CD8-positive, alpha-beta memory T cell (primary cell): ENCODE measurements at places on chromosomes 7 and 10.

DNA sequence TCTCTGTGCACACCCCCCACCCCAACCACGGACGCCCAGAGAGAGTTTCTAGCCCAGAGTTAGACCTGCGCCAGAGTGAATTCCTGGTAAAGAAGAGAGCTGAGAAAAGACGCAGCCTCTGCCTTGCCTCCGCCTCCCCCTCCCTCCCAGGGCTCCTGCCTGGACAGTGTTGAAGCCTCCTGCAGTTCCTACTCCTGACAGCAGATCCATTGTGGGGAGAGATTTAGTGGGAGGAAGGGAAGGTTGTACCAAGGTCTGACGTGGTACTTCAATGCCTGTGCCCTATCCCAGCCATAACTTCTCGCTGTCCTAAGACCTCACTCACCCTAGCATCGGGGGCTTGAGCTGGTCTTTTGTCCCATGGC, 952 bp downstream of the SRRM3 start:
- no peak for DNase-seq

DNA sequence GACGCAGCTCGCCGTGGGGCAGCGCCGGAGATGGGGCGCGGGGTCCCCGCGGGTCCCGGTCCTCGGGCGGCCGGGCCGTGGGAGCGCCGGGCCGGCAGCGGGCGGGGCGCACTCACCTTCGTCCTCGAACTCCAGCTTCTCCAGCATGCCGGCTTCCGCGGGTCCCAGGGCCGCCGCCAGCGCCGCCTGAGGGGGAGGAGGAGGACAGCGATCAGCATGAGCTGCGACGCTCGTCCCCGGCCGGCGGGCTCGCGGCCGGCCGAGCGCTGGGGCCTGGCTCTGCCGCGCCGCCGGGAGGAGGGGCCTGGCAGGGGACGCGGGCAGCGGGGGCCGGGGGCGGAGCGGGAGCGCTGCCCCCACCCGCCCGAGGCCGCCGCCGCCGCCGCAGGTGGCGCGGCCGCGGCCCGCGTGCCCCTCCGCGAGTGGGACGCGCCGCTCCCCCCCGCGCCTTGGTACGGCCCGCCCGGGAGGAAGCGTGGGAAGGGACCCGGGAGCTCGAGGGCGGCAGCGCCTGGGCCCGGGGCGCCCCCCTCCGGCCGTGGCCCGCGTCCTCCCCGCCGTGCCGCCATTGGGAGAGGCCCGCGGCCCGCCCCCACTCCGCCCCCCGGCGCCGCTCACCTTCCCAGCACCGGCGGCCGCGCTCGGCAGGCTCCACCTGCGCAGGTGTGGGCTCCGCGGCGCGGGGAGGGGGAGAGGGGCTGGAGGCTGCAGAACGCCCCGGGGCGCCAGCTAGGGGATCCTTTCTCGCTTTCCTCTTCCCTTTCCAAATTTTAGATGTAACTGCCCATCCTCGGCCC, 112.5 kb upstream of the RHEB start:
- peak; percentile 90 for DNase-seq

GRCh38 chr7:84975586-84976185, 211.2 kb downstream of the SEMA3D start:
- DNase-seq: no peak

GRCh38 chr7:135757719-135758411, 9.3 kb upstream of the FAM180A start:
- DNase-seq: no peak

DNA sequence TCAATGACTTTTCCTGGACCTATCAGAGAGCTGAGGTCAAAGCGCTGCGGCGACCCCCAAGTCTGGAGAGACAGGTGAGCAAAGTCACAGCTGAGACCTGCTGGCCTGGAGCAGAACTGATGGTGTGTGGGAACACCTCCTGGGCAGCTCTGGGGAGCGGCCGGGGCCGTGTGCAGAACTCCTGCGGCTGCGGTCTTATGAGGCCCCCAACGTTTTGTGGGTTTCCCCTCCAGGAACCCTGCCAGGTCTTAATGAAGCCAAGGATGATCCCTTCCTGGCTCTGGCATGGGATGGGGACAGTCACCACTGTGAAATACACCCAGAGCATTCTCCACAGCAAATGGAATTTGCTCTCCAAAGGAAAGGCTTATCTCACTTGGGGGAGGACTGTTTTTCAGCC, 26.1 kb downstream of the DPYSL4 start:
- no peak for DNase-seq

GRCh38 chr10:62000726-62001125, 99.2 kb downstream of the ARID5B start:
- DNase-seq: no peak

- no peak for DNase-seq
These were observed 34.4 kb upstream of the CAV2 start for GRCh38 chr7:116465125-116465524.

- no peak for DNase-seq
These were observed 178.1 kb downstream of the PTEN start for GRCh38 chr10:88041243-88042159.

- DNase-seq: no peak
These were observed 7.7 kb downstream of the PON1 start for GRCh38 chr7:95316588-95316987.

- DNase-seq: no peak
These were observed 410.9 kb downstream of the TYW1 start for GRCh38 chr7:67407392-67408071.

DNA sequence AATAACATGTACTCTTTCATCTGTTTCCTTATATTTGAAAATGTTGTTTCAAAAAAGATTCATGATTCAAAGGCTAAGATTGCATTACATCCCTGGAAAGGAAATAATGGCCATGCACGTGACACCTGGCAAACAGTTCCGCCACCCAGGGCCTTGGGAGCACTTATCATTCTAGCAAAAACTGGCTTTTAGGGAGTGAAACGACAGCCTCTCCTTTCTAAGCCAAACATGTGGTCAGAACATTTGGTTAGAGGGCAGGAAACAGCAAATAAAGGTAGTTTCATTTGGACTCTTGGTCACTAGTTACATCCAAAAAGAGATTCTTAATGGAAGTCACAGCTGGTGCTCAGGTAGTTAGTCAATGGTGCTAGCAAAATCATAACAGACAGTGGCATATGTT, 83.5 kb downstream of the FAS start:
- no peak for DNase-seq

DNA sequence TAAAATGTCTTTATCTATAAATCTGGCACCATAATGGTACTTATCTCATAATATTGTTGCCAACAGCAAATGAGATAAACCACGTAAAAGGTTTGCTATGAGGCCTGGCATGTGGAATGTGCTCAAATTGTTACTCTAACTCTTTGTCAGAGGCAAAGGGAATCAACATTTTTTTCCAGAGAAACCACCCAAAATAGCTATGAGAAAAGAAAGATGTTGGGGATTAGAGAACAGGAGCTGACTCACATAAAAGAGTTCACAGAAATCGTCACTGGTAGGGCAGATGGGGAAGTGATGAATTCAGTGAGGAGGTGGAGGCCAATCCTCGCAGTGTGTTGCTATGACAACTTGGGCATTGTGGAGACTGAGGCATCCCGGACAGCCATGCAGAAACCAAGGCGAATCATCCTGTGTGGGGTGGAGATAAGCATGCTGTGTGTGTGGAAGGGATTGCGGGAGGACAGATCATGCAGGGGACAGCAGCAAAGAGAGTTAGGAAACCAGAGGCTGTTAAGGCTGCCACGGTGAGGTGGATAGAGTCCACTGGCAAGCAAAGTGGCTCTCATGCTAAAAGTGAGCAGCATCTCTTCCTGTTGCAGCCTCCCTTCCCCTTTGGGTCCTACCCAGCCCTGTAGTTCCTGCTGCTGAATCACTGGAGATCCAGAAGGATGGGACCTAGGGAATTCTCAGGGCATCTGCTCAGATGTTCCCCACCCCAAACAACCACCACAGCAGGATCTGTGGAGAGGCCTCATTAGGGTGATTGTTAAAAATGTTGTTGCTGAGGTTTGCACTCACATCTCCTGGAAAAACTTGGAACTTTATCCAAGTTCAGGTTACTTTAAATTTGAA, 103.9 kb downstream of the CUBN start:
- peak; percentile 35 for DNase-seq

DNA sequence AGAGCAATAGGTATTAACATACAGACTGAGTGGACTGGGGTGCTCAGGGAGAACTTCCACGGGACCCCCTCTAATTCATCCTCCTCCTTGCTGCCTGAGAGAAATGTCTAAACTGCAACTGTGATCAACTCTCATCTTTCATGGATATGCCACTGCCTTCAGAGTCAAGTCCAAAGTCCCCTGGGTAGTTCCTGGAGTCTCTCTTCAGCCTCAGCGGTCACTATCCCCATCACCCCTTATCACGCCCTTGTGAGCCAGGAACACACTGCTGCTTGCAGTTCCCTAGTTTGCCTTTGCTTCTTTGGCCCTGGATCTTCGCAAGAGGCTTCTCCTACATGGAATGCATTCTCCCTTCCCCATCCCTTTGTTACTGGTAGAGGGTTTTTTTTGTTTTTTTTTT, 58.7 kb upstream of the AUTS2 start:
- DNase-seq: no peak

GRCh38 chr10:52956461-52956860, 183.9 kb upstream of the MBL2 start:
- DNase-seq: no peak
